NCI-H2171 (cell line): ENCODE measurements at places on chromosomes 11 and 22.

DNA sequence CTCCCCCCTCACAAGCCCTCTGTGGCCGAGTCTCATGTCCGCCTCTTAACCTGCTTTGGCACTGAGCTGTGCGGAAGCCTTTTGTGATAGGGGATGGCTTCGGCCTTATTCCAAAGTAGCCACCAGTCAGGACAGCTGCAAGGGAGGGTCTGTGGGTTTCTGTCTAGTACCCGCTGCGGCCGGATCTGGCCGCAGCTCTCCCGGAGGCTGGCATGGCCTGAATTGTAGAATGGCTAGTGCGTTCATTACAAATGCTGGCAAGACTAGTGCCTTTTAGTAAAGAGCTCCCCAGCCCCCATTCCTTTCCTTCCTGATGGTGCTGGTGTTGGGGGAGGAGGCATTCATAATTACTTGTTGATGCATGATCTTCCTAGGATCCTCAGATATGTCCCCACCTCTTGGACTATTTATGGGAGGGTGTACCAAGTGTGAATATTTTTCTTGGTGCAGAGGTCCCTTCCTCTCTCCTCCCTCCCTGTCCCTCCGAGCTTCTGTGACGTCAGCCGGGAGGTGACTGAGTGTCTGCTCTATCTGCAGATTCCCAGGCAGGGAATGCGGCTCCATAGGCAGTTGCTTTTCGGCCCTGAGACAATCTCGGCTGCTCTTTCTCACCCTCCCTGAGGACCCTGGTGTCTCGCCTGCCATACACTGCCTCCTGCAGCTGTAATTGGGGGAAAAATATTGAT, 108.7 kb upstream of the E2F8 start:
- no peak for DNase-seq

DNA sequence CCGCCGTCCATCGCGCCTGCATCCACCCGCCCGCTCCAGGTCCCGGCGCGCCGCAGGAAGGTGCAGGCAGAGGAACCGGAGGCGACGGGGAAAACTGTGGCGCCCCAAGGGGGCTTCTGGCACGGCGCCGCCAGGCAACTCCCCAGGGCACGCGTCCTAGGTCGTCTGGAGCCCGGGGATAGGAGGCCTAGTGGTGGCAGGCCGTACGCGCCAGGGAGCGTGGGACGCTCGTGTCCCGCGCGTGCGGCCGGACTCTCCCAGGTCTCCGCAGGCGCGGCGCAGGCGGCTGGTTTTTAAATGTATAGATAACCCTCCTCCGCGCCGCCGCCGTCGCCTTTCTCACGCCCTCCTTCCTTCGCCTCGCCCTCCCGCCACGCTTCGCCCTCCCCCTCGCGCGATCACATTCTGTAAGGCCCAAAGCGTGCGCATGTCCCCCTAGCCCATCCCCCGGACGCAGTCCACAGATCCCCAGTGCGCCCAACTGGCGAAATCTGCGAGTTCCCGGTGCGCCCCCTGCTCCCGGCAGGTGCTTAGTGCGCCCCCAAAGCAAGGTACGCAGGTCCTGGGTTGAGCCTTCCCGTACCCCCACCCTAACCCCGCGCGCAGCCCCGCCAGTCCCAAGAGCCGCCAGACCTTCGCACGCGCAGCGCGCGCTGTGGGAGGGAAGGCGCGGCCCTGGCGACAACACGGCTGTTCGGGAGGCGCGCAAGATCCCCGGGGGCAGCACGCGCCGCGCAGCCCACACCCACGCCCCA, at the start of gene ASCL2:
ASCL2 (minus strand) TSS at position 267 of the 755 bp plus-strand sequence; CDS start at position 11, 256 bp downstream.
- DNase-seq = no peak

GRCh38 chr22:39818094-39818493, 75.5 kb downstream of the ENTHD1 start:
- DNase-seq = no peak

DNA sequence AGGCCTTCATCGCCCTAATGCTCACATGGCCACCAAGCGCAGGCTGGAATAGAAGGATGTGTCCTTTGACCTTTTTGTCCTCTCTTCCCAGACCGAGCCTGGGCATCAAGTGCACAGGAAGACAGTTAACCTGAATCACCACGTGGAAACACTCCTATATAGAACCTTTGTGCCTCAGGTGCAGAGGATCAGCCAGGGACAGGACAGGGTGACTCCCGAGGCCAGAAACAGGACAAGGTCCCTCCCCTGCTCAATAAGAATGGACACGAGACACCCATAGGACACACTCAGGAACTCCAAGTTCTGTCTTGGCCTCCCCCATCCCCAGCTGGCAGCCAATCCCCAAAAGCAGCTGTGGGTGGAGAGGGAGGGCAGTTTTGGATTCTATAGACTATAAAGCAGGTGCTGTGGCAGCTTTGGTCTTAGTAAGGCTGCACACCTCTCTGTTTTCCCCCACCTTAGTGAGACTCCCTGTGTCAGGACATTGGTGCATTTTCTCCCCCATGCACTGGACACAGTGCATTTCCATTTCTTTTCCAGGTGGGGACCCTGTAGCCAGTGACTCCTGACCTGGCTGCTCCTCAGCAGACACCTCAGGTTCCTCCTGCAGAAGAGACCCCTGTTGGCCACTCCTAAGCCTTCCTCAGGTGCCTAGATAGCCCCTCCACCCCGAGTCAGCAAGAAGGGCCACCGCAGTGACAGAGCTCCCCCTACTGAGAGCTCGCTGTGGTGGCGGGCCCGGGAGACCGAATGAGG, 43.6 kb upstream of the POU2AF1 start:
- DNase-seq = peak; percentile 62

- no peak for DNase-seq
Measured at GRCh38 chr11:5600374-5600851, 4.0 kb downstream of the TRIM6 start.

- no peak for DNase-seq
Measured at GRCh38 chr22:36365020-36365411, 22.8 kb downstream of the MYH9 start.

DNA sequence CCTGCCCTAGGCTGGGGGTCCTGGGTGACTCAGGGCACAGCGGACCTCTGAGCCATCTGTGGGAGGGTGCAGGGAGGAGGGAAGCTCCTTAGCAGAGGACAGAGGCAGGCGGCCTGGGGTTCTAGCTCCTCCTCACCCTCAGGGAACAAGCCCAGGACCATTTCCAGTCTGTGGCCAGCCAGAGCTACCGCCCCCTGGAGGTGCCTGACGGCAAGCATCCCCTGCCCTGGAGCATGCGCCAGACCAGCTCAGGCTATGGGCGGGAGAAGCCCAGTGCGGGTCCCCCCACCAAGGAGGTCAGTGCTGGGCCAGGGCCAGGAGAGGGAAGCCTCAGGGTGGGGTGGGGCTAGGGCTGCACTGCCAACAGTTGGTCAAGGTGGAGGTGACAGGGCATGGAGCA, 26.0 kb upstream of the LRRC10B start:
- DNase-seq = no peak

DNA sequence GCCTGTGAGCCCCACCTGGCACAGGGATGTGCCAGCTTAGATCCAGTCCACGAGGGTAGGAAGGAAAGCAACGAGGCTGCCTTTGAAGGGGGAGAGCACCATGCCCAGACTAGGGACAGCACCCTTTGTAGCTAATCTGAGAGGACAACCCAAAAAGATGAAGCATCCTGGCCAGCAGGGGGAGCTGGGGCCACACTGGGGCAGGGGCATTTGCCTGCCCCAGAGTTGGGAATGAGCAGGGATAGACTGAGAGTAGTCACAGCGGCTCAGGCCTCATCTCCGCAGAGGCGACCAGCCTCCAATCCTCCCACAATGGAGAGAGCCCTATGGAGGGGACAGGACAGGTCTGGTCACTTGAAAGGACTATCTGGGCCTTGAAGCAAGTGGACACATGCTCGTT, 16.4 kb downstream of the LMO1 start:
- no peak for DNase-seq

GRCh38 chr22:46969961-46970360, 207.5 kb downstream of the TBC1D22A start:
- no peak for DNase-seq

DNA sequence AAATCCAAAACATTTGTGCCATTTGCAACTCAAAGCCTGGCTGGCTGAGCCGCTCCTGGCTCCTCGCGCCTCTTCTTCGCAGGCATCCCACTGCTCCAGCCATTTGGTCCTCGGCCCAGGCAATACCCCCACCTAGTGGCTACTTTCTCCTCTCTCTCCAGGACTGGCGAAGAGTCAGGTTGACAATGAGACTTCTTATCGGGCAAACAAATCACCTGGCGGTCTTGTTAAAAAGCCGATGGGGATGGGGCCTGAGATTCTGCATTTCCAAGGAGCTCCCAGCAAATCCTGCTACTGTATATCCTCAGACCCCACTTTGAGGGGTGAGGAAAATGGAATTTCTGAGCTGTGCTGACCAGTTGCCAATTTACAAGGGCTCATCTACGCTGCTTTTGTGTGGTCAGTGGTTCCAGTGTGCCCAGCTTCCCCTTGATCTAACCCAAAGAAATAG, 89.0 kb downstream of the ISX start:
- DNase-seq = peak; percentile 42

GRCh38 chr11:61697764-61698163, 17.6 kb downstream of the DAGLA start:
- peak; percentile 17 for DNase-seq

DNA sequence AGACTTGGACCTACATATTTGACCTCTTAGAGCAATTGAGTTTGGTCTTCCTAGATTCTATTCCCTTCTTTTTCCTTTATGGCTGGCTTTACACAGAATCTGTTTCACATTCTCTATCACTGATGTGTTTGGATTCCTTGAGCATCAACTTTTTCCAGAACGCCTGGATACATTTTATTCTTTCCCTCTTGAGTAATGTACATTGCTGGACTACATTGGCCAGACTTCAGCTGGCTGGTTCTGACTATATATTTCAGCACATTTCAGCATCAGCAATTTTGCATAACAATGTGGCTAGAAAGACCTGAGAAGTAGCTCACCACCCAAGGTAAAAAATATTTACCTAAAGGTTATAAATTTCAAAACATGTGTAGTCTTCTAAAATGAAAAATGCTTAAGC, 2198.2 kb upstream of the RAG2 start:
- DNase-seq = no peak

- no peak for DNase-seq
Measured at GRCh38 chr22:30161051-30161469, 80.8 kb downstream of the HORMAD2 start.

GRCh38 chr11:101741061-101741460, 157.3 kb upstream of the TRPC6 start:
- no peak for DNase-seq

- DNase-seq = no peak
Measured at GRCh38 chr11:70519117-70519516, 120.8 kb downstream of the CTTN start.

DNA sequence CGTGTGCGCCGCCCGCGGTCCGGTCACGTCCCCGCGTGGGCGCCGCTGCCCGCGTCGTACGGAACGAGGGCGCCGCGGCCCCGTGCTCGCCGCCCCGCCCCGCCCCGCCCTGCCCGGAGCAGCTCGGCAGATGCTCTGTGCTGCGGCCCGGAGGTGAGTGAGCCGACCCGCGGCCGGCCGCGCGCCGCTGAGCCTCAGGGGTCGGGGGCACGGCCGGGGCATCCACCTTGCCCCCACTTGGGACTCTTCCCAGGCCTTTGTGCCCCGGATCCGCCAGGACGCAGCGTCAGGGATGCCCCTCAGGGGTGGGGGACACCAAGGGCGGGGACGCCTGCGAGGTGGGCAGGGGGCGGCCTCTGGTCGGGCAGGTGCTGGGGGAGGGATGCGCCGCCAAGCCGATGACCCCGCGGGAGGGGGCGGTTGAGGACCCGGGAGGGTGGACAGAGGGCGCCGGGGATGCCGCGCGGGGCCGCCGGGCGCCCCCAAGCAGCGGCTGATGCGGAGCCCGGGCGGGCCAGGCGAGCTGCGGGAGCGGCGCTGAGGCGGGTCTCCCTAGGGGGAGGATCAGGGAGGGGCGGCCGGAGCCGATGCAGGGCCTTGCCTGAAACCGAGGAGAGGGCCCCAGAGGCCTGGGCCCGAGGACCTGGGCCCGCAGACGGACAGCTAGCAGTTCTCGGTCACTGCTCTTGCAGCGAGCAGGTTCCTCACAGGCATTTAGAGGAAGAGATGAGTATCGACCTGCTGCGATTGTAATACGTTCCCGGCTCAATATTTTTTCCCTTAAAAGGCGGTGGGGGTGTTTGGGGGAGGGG, at the start of gene GNAZ:
GNAZ (plus strand) TSS at position 102 of the 812 bp plus-strand sequence. CDS start 25,177 bp downstream, outside the sequence.
- DNase-seq = peak; percentile 45

DNA sequence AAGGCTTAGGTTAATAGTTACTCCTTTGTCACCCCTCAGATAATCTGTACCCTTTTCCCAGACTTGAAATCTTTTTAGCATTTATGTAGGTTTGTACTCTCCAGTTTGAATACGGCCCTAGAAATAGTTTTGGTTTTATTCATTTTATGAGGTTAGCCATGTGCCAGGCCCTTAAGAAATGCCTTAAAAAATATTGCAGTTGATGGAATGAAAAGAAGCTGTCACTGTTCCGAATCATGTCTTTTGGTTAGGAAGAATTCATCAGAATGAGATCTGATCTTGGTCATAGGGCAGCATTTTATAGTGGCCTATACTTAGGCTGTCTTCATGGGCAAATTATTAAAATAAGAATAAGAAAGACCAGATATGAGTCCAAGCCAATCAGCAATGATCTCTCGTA, 14.8 kb upstream of the PRSS23 start:
- DNase-seq = no peak

DNA sequence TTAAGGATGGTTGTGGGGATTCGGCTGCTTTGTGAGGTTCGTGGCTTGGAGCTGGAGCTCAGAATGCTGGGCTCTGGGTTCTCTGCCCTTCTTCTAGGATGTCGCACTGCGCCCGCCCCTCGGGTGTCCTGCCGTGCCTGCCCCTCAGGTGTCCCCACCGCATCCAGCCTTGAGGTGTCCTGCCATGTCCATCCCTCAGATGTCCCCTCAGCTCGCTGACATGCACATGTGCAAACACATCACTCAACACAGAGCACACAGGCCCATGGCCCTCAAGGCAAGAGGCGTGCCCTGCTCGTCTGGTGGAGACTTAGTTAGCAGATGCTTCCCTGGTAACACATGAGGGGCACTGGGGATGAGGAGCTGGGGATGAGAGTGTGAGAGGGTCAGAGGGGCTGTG, 359.3 kb downstream of the TBC1D22A start:
- no peak for DNase-seq

DNA sequence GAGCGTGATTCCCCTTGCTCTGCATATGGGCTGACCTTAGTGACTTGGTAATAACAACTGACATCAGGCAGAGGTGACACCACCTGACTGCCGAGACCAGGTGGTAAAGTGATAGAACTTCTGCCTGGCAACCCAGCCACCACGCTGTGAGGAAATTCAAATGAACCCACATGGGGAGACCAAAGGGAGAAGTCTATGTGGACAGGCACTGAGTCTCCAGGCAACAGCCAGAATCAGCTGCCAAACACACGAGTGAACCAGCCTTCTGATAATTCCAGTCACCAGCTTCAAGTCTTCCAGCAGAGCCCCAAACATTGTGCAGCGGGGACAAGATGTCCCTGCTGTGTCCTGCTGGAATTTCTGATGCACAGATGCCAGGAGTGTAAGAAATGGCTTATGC, 29.7 kb downstream of the SPATA19 start:
- no peak for DNase-seq

GRCh38 chr11:113778111-113778910, 1.3 kb upstream of the CLDN25 start:
- DNase-seq = peak; percentile 42

GRCh38 chr11:11261629-11262028, 91.4 kb downstream of the CSNK2A3 start:
- DNase-seq = no peak
